ENCODE measurements at places on chromosomes 6 and 20. TPM values are rescaled to one million over a fixed set of nuclear protein-coding genes. Genes with fewer than 3 reads are reported as not detected.

ITPA gene
- polyA plus RNA-seq = 8.6 TPM

ID1 gene
- polyA plus RNA-seq = 0.75 TPM

OTOR gene
- polyA plus RNA-seq = 35.0 TPM

TNF gene
- not detected for polyA plus RNA-seq

HLA-DMB gene
- polyA plus RNA-seq = not detected

TGM2 gene
- not detected for polyA plus RNA-seq

SLC18B1 gene
- 27.9 TPM for polyA plus RNA-seq
